Activated gamma-delta T cell treated with Interleukin-2 at 50 U/mL for 16 hours (primary cell): ENCODE measurements at places on chromosomes 5 and 9.

DNA sequence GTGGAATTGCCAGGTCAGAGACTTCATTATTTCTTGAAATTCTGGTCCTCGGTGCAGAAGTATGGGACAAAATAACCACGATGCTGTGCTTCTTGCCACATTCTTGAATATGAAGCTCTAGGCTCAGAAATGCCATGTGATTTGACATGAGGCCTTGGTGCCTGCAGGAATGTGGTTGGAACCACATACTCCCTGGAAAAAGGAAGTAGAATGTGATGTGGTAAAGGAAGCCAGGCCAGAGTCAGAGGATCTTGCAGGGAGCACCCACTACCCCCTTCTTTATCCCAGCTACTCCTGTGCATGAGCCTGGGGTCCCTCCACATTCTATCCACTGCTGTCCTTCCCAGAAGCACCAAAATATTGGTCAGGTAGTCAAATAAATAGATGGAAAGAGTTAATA is 80.9 kb downstream of the FOXD1 start:
- no peak for DNase-seq

GRCh38 chr9:134835448-134835847 is 45.2 kb upstream of the FCN2 start:
- DNase-seq = no peak

DNA sequence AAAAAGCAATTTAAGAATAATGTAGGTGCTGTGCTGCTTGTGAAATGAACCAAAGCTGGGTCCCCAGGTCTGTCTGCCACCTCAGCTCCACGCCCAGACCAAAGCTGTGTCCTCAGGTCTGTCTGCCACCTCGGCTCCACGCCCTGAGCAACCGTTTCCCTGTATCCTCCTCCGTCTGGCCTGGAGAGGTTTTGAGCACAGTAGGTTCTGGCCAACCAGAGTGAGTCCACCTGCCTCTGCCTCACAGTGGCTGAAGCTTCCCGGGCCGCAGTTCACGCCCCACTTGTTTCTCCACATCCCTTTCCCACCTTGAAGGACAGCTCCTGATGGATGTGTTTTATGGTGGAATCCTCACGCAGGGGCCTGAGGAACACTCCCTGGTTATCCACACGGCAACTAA is 120.5 kb downstream of the ADAMTS2 start:
- DNase-seq = no peak

DNA sequence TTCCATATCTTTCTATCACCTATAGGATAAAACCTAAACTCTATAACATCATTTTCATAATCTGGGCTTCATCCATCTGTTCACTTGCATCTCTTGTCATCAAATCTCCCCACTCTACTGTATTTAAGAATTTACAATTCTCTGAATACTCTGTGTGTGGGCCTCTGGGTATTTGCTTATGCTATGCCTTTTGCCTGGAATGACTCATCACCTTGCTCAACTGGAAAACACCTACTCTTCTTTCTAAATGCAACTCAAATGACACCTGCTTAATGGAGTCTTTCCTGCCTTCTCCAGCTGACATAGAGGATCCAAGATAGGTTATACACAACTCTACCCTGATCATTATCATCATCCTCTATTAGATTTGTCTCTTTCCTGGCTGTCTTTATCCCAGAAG is 421.7 kb downstream of the SPATA31D1 start:
- DNase-seq = no peak

DNA sequence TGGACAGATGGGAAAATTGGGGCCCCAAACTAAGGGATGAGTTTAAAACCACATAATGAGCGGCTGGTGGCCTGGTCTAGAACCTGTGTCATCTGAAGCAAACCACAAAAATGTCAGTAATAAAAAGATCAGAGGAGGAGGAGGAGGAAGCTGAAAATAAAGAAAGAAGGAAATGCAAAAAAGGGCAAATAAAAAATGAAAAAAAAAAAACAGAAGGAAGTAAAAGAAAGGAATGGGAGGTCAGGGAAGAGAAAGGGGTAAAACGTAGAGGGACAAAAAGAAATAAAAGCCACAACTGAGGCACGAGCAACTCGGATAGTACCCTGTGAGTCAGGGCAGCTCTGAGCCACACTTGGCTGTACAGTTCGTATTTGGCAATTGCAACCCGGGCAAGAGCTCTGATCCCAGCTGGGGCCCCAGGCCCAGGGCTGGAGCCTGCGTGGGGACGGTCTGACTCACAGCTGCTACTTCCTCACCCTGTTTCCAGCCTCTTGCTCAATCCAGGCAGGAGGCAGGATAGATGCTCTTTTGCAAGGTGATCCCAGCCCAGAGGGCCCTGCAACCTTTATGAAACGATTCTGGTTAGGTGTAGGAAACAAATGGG is 137.9 kb upstream of the TRIM32 start:
- no peak for DNase-seq
